ENCODE measurements at places on chromosomes 4 and X.
A peak's percentile ranks its signal among the peaks of the same experiment; 100 is the strongest.

DNA sequence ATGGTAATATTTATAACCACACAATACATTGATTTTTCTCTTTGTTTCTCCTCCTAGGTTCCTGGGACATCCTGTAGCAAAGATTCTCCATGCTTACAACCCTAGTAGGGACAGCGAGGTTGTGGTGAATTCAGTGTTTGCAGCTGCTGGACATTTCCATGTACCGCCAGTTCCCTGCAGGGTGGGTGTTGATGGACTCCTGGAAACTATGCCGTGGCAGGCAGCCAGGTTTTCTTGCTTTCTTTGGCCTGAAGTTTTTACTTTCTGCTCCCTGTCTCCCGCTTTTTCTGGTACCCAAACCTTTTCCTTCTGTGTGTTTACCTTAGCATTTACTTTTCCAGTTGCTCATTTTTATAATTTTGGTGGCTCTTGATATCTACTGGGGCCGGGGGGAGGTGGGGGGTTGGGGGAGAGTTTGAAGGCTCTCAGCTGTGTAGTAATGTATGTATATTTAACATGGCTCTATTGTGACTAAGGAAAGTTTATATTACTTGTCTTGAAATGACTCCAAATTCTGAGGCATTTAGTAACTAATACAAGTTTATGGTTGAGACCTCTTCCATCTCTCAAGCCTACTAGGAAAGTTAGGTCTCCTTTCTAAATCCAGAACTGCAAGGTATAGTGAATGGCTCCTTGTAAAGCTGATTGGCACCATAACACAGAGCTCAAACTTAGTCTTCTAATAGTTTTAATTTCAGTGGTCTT lies 89.7 kb downstream of the TMEM131L start:
- DNase-seq, result no peak

DNA sequence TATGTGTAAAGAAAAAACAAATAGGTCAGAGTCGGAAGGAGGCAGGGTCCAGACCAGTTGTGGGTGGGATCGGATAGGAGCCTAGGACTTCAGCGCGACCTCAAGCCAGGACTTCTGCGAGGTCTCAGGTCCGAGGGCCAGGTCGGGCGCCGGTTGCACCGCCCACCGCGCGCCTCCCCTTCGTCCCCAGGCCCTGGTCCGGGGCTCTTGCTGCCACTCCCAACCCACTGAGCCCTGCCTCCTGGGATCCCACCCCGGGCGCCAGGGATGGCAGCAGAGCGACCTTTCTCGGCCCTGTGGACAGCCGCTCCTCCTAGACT lies 12.3 kb downstream of the PITX2 start:
- DNase-seq, result no peak

DNA sequence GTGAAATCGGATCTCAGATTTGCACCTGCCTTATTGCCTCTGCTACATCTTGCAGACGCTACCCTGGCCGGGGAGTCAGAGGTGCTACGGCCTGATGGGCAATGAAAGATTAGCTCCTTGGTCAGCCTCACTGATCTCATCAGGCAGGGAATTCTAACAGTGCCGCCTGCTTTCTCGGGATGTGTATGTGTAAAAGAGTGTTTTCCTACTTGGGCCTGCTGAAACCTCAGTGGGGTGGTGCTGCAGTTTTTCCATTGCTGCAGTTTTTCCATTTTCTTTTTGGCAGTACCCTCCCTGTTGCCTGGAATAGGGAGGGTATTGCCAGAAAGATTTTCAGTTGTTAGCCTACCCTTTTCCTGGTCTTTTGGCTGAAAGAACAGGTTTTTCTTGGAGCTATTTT lies 117.5 kb downstream of the CDKL5 start:
- DNase-seq, result no peak

DNA sequence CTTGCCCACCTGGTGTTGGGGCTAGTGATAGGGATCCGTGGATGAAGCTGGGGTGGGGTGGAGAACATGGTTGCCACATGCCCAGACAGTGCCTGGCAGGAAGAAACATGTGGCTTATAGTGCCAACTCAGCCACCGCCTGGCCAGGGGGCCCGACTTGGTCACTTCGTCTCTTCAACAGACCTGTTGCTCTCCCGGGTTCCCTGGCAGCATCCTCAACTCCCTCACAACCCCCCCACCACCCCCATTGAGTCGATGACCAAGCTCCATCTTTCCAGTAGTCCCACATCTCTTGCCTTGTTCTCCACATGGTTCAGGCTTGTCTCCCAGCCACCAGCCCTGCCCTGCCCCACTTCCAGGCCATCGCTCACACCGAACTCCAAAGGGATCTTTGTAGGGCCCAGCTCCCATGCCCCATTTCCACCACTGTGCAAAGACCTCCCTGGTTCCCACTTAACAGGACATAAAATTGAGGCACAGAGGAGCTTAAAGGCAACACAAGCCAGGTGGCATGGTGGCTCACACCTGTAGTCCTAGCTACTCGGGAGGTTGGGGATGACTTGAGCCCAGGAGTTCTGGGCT lies 7.8 kb downstream of the PNCK start:
- no peak for DNase-seq

- DNase-seq, result no peak
These were observed 58.4 kb downstream of the NELFA start for GRCh38 chr4:1950369-1950768.

DNA sequence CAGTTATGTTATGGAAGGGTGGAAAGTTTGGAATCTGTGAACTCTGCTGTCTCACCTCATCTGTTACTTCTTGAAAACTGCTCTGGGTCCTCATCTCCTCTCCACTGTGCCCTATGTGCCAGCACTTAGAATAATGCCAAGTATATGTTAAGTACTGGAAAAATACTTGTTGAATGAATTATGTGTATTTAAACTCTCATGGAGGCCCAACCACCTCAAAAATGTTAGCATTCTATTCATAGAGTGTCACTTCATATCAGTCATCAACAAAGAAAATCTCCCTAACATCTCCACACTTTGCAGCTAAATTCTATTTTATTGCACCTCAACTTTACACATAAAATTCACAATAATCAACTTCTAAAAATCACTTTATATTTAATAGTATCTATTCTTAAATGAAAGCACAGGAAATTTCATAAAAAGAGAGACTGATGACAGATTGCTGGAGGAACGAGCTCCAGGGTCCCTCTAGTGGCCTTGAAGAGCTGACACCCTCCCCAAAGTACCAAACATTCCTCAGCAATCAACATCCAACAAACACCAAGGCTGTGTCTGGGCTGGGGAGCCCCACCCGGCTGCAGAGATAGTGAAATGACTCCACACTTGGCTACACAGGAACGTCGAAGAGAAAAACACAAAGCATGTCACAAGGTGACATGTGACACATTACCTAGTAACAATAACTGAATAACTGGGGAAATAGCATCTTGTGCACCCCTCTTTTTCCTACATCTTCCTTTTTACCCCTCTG lies 45.8 kb downstream of the SLC39A8 start:
- no peak for DNase-seq

DNA sequence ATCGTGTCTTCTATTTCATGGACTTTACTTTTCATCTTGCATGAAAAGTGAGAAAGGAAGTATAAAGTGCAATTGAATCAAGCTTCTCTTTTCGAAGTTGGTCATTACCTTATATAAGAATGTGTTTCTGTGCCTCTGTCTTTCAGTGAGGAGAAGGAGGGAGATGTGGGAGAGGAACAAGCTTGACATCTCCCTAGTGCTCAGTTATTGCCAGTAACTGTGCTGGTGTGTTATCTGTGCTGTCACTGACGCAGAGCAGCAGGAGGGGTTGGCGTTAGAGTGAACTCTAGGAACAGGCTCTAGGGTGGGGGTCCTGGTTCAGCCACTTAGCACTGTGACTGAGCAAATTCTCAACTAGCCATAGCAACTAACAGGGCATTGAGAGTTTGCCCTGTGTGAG lies 34.0 kb upstream of the TBC1D9 start:
- DNase-seq, result no peak

DNA sequence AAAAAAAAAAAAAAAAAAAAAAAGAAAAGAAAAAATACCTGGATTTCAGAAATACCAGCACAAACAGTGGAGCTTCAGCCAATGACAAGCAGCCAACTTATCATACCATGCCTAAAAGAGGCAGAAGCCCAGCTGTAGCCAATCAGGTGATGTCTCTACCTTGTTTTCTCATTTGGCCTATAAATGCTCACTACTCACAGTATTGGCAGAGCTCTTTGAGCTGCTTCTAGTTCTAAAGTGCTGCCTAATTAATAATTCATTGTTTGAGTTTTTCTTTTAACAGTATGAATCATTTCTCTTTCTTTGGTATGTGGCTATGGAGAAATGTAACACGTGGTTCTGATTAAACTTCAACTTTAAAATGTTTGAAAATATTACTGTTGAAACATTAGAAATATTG lies 188.8 kb upstream of the TECRL start:
- DNase-seq, result no peak

DNA sequence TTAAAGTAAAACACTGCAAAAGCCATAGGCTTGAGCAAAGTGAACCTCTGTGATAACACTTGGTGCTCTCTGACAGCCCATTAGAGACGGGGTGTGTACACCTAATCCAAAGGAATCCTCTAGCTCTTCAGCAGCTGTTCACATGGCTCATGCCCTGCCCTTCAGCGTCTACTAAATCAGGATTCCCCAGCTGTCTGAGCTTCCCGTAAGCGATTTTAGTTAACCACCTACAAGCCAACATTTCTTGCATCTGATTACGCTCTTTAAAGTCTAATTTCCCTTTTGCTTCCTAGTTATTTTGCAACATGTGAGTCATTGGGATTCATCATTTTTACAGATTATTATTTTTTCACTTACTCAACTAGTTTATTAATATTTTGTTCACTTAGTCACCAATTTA lies 6.5 kb downstream of the DMD start:
- DNase-seq, result peak; percentile 1

GRCh38 chrX:46693149-46693548 lies 65.8 kb downstream of the SLC9A7 start:
- DNase-seq, result no peak

GRCh38 chrX:39652336-39652735 lies 445.4 kb downstream of the BCOR start:
- peak; percentile 10 for DNase-seq

DNA sequence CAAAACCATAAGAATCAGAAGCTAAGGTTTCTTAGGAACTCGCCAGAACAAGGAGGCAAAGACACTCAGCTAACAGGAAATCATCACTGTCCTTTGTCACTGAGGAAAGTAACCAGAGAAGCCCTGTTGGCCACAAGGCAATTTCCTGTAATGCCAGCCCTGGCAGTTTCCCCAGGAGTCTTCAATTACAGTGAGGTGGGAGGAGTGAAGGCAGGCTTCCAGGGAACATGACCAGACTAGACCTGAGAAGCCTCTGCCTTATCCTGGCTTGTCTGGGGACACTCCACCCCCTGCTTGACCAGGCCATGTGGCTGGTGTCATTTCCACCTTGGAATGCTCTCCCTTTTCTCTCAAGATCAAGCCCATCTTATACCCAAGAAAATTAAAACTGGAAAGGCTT lies 125.3 kb downstream of the COL4A6 start:
- no peak for DNase-seq

- no peak for DNase-seq
These were observed 16.4 kb upstream of the PRSS48 start for GRCh38 chr4:151260526-151260925.

GRCh38 chr4:12787261-12787660 lies 696.9 kb downstream of the RAB28 start:
- DNase-seq, result no peak

- no peak for DNase-seq
These were observed 501.8 kb downstream of the BCOR start for GRCh38 chrX:39595977-39596376.

DNA sequence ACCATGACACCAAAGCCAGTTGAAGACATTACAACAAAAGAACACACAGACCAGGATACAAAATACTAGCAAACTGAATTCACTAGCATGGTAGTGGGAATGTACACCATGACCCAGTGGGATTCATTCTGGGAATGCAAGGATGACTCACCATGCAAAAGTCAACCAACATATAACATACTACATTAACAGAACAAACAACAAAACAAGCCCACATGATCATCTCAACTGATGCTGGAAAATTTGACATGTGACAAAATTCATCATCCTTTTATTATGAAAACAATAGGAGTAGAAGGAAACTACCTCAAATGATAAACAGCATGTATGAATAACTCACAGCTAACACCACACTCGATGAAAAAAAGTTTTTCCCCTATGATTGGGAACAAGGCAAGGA lies 190.2 kb downstream of the DCLK2 start:
- DNase-seq, result no peak

- no peak for DNase-seq
These were observed 27.8 kb downstream of the CD99L2 start for GRCh38 chrX:150870487-150871340.

DNA sequence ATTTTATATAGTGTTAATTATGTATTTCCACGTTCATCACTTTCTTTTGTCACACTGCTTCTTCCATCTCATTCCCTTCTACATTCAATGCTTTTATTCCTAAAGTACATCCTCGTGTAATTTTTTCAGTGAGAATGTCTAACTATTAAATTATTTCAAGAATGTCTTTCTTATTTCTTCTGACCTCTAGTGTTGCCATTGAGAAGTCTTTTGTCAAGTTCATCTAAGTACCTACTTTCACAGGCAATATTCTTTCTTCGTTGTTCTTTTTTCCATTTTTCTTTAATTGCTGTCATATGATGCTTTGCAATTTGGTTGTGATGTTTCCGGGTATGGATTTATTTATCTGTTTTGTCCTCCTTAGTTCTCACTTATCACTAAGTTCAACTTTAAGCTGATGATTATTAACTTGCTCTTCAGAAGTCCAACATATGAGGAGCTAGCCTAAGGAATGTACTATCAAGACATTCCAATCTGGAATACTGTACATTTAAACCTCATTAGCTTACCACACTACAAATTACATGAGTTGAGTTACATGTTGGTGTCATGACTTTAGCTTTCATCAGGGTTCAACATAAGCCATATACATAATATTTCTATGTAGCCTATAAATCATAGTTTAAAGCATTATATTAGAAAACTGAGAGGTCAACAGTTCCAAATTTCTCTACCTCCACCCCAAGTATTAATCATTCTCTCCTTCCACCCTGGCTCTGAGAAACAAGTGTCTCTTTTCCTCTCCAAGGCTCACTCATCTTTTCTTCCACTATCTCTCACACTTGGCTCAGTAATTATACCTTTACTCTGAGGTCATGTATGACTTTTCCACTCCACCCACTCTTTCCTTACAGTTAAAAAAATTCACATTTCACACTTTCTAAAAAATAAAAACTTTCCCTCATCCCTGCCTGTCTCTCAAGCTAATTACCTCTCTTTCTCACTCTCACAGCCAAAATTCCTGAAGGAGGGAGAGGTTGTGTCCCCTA lies 81.5 kb downstream of the COX18 start:
- DNase-seq, result no peak

DNA sequence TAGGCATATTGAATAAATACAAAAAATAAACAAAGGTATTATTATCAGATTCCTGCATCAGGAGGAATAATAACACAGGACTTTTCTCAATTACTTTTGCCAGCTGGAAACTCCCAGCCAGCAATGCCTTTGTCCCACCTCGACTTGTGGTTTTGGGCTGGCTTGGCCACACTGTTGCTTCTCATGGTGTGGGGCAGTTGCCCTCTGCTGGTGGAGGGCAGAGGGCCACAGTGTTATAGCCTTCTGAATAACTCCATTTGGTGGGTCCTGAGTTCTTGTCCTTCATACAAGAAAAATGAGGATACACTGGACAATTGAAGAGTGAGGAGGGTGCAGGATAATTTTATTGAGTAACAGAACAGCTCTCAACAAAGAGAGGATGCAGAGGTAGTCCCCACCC lies 1206.0 kb upstream of the ADGRL3 start:
- DNase-seq, result no peak

- no peak for DNase-seq
These were observed 63.6 kb downstream of the SLC7A11 start for GRCh38 chr4:138178566-138178965.

Data from SHP77 (cell line).